Activated CD8-positive, alpha-beta memory T cell treated with anti-CD3 and anti-CD28 coated beads, Interleukin-2, amount 10 ng/mL, durations not matched to agents 7 days and 5 days (primary cell): ENCODE measurements at places on chromosomes 6 and 20.

DNA sequence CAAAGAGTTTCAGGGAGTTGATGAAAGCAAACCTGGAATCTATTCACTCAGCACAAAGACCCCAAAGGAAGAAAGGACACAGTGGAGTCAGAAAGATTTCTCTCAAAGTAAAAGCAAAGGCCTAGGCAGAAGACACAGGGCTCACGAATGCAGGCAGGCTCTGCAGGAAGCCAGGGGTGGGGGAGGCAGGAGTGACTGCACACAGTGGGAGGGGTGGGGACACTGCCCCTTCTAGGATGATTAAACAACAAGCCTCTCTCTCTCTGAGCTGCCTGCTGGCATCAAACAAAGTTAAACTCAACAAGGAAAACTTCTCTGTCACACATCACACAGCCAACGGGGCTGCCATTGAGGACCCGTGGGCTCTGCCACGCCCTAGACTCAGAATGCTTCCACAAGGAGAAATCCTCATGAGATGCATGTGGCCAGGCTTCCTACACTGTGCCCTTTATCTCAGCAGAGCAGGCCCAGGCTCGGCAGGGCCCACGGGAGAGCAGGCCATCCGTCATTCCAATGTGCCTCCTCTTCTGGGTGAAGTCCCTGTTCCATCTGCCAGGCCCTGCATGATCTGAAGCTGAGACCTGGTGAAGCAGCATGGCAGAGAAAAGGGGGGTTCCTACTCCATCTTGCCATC, 70.1 kb downstream of the RAMACL start:
- no peaks in the 10 kb centered on the region for H3K36me3 ChIP-seq
- peaks cover 2% of the 10 kb centered on the region for H3K4me1 ChIP-seq
- no peak overlapping the region for H3K27ac ChIP-seq
- H3K27me3 ChIP-seq = no peaks in the 10 kb centered on the region

DNA sequence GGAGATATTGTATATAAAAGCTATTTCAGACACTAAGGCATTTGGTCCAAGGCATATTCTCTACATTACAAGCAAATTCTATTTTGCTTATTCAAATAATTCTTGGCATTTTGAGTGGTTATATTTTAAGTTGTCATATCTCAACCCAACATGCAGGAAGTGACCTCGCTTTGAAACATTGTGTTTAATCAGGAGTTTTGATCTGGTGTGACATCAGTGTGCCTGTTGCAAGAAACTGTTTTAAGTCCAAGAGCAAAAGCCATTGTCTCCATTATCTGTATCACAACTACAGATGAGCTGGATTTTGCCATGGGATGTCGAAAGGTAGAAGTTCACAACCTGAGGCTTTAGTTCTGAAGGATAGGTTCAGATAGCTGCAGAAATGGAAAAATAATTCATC, 509.9 kb upstream of the ID4 start:
- DNase-seq = no peak
- H3K36me3 ChIP-seq = no peaks in the 10 kb centered on the region
- H3K4me3 ChIP-seq = no peak overlapping the region
- H3K27ac ChIP-seq = no peak overlapping the region

GRCh38 chr6:99432877-99433276, 7.8 kb upstream of the PNISR start:
- H3K27me3 ChIP-seq = no peaks in the 10 kb centered on the region
- H3K27ac ChIP-seq = no peak overlapping the region
- H3K4me3 ChIP-seq = no peak overlapping the region
- H3K4me1 ChIP-seq = peaks cover 5% of the 10 kb centered on the region

- peaks cover 5% of the 10 kb centered on the region for H3K36me3 ChIP-seq
- H3K4me3 ChIP-seq = no peak overlapping the region
- peaks cover 12% of the 10 kb centered on the region for H3K4me1 ChIP-seq
- DNase-seq = no peak
- no peaks in the 10 kb centered on the region for H3K27me3 ChIP-seq
Measured at GRCh38 chr6:169669889-169670288, 31.9 kb downstream of the WDR27 start.

- DNase-seq = no peak
- no peak overlapping the region for H3K27ac ChIP-seq
- H3K36me3 ChIP-seq = no peaks in the 10 kb centered on the region
Measured at GRCh38 chr6:14885498-14885897, 360.4 kb upstream of the JARID2 start.

DNA sequence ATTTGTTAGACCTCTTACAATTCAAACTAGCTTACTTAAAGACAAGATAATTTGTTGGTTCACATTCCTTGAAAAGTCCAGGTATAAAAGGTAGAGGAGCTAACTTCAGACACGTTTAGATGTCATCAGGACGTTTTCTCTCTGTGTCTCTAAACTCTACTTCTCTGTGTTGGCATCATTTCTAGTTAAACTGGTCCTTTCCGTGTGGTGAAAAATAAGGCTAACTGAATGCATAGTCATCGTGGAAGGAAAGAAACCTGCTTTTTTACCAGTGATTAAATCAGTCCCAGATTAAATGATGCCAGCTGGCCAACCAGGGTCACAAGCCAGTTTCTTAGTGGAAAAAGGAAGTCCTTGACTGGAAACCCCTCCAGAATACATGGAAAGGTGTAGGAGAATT, 168.4 kb upstream of the AHI1 start:
- no peak for DNase-seq
- no peak overlapping the region for H3K4me3 ChIP-seq
- H3K27me3 ChIP-seq = peaks cover 45% of the 10 kb centered on the region

- no peaks in the 10 kb centered on the region for H3K4me1 ChIP-seq
- H3K27me3 ChIP-seq = peaks cover 4% of the 10 kb centered on the region
- no peak overlapping the region for H3K27ac ChIP-seq
- H3K4me3 ChIP-seq = no peak overlapping the region
Measured at GRCh38 chr6:11921017-11921438, 91.1 kb upstream of the HIVEP1 start.

DNA sequence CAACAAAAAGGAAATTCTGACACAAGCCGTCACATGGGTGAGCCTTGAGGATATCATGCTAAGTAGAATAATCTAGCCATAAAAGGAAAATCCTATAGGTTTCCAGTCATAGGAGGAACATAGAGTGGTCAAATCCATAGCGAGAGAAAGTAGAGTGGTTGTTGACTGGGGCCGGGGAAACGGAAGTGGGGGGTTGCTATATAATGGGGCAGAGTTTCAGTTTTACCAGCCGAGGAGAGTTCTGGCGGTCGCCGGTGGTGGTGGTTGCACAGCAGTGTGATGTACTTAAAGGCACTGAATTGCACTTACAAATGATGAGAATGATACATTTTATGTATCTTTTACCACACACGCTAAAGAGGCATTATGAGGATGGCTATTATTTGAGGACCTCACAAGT, 4.9 kb downstream of the GPR31 start:
- H3K27ac ChIP-seq = peak overlapping the region; percentile 10
- DNase-seq = peak; percentile 85
- peaks cover 3% of the 10 kb centered on the region for H3K36me3 ChIP-seq
- peak overlapping the region; percentile 71 for H3K4me3 ChIP-seq
- H3K4me1 ChIP-seq = peaks cover 33% of the 10 kb centered on the region
- H3K27me3 ChIP-seq = peaks cover 45% of the 10 kb centered on the region

DNA sequence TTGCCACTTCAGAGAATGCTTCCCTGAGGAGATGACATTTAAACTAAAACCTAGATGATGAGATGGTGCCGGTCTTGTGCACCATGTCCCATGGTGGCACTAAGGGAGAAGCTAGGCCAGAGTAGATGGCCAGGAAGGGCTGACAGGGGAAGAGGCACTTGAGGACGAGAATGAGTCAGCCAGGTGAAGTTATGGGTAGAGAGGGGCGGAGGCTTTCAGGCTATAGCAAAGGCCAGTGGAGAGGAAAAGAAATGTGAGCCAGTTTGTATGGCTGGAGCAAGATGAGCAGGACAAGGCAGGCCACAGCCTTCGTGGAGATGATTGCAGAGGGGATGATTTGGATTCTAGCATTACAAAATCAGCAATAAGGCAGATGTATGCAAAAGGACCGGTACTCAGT, 44.7 kb upstream of the ADGRF4 start:
- H3K4me3 ChIP-seq = no peak overlapping the region
- no peak for DNase-seq
- H3K27ac ChIP-seq = no peak overlapping the region
- no peaks in the 10 kb centered on the region for H3K36me3 ChIP-seq
- no peaks in the 10 kb centered on the region for H3K27me3 ChIP-seq

GRCh38 chr20:16541226-16541625, 32.0 kb downstream of the KIF16B start:
- no peaks in the 10 kb centered on the region for H3K36me3 ChIP-seq
- no peak for DNase-seq
- no peaks in the 10 kb centered on the region for H3K27me3 ChIP-seq
- no peak overlapping the region for H3K4me3 ChIP-seq
- no peak overlapping the region for H3K27ac ChIP-seq
- no peaks in the 10 kb centered on the region for H3K4me1 ChIP-seq

- H3K4me1 ChIP-seq = no peaks in the 10 kb centered on the region
- H3K36me3 ChIP-seq = no peaks in the 10 kb centered on the region
- H3K27ac ChIP-seq = no peak overlapping the region
- H3K27me3 ChIP-seq = no peaks in the 10 kb centered on the region
- H3K4me3 ChIP-seq = no peak overlapping the region
Measured at GRCh38 chr20:15440049-15440820, 1102.8 kb upstream of the FLRT3 start.

DNA sequence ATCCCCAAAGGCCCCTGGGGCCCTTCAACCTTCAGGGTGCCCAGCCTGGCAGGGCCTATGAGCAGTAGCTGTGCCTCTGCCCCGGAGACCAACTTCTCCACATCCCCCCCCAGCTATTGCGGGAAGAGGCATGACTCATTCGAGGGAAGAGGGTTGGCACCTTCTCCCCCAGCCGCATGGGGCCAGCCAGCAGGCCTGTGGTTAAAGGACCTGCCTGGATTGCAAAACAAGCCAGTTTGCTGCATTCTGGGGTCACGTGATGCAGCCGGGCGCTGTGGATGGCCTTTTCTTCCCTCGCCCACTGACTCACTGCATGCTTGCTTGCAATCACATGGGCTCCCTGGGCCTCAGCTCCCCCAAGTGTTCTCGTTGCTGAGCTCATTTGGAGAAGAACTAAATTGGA, 182.5 kb downstream of the MAFB start:
- H3K27ac ChIP-seq = no peak overlapping the region
- peak; percentile 41 for DNase-seq
- no peaks in the 10 kb centered on the region for H3K27me3 ChIP-seq
- no peak overlapping the region for H3K4me3 ChIP-seq

GRCh38 chr6:134937426-134937825, 12.5 kb downstream of the ALDH8A1 start:
- no peaks in the 10 kb centered on the region for H3K27me3 ChIP-seq
- no peak overlapping the region for H3K27ac ChIP-seq
- no peaks in the 10 kb centered on the region for H3K36me3 ChIP-seq
- no peak for DNase-seq
- no peak overlapping the region for H3K4me3 ChIP-seq
